ENCODE measurements at places on chromosomes 11 and 22.
A peak's percentile ranks its signal among the peaks of the same experiment; 100 is the strongest.

DNA sequence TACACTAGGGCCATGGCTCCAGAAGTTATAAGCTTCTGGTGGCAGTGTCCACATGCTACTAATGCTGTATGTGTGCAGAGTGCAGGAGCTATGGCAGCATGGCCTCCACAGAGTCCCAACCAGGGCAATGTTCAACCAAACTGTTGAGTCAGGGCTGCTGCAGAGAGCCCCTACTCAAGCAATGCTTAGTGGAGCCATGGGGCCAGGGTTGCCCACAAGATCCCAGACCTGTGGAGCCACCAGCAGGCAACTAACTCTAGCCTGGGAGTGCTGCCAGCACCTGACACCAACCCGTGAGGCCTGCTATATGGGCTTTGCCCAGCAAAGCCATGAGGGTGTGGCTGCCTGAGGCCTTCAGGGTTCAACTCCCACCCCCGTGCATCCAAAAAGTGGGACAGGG is 655.2 kb downstream of the TBC1D22A start:
- no peak for DNase-seq

GRCh38 chr11:65315204-65315865 is 669 bp downstream of the CDC42EP2 start:
- DNase-seq, result peak; percentile 82

- no peak for DNase-seq
Measured at GRCh38 chr11:112498701-112499100, 238.0 kb upstream of the PLET1 start.

DNA sequence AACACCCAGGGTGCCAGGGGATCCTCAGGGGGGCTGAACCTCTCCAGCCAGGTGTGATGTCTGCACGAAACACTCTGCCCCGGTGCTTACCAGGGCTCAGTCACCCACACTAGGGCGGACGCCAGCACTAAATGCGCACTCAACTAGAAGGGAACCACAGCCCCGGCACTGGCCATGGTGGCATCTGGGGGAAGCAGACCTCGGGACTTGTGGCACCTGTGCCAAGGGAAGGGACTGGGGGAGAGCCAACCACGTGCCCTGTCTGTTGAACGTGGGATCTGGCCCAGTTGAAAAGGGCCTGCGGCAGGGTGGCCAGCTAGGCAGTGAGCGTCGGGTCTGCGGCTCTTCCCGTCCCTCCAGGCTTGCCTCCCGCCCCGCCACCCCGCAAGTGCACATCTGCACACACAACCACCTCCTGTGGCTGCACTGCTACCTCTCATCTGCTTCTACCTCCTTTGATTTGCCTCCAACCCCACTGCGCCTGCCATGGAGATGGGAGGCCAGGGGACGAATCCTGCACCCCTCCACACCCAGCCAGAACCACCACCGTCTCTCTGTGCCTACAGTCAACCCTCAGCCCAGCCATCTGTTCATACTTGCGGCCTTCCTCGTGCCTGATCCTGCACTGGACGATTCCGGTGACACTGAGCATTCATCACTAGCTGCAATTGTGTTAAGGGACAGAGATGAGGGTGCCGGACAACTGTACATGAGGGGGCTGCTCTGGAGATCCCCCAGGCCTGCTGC is 15.0 kb upstream of the MOB2 start:
- DNase-seq, result no peak

DNA sequence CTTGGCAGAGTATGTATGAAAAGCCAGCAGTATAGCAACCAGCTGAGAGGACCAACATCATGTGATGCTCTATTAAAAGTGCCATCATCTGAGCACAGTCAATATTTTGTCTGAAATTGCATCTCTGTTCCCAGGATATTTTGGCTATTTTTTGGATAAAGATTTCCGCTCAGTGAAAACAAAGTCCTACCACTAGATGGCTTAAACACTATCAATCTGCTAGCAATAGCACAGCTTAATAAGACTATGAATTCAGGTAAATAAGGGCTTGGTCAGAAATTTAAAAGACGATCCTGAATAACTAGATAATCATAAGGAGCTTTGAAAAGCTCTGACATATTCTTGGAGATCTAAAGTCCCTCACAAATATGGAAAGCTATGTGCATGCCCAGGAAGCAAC is 74.4 kb downstream of the MS4A13 start:
- no peak for DNase-seq

GRCh38 chr22:26849575-26849974 is 192.2 kb downstream of the MIAT start:
- no peak for DNase-seq

DNA sequence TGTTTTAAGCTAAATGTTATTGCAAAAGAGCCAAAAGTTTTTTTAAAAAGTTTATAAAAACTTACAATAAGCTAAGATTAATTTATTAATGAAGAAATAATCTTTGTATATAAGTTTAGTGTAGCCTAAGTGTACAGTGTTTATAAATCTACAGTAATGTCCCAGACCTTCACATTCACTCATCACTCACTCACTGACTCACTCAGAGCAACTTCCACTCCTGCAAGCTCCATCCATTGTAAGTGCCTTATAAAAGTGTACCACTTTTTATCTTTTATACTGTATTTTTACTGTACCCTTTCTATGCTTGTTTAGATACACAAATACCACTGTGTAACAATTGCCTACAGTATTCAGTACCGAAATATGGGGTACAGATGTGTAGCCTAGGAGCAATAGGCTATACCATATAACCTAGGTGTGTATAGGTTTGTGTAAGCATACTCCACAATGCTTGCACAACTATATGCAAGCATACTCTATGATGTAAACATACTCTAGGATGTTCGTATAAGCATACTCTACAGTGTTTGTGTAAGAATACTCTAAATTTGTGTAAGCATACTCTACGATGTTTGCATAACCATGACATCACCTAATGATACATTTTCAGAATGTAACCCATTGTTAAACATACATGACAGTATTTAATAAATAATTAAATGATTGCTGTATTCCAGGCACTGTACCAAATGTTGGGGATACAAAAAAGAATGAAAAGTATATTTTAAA is 953.0 kb downstream of the KCNA4 start:
- no peak for DNase-seq

GRCh38 chr22:17773606-17774205 is 563 bp downstream of the BID start:
- peak; percentile 74 for DNase-seq

All from NCI-H146 (cell line).